ENCODE measurements at places on chromosomes 6 and 20. TPM values are rescaled to one million over a fixed set of nuclear protein-coding genes. Genes with fewer than 3 reads are reported as not detected.
A peak's percentile ranks its signal among the peaks of the same experiment; 100 is the strongest.

DNA sequence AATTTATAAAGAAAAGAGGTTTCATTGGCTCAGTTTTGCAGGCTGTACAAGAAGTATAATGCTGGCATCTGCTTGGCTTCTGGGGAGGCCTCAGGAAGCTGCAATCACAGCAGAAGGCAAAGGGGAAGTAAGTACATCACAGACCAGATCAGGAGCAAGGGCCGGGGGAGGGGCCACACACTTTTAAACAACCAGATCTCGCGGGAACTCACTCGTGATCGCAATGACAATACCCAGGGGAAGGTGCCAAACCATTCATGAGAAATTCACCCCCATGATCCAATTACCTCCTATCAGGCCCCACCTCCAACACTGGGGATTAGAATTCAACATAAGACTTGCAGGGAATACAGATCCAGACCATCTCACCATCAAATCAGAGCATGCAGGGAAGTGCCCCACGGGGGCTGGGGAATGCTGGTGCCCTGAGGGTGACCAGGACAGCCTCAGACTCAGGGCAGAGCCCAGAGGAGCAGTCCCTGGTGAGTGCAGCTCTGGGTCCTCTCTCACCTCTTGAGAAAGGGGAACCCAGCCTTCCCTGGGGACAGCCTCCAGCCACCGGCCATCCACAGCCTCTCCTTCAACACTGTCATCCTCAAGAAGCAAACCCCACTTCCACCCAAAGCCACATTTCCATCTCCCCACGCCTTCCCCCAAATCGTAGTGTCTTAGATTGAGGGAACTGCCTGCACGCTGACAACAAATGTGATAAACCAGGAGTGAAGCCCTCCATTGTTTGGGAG lies 80.7 kb downstream of the ANKRD60 start:
- DNase-seq, result no peak

PSORS1C2 gene
- total RNA-seq, result not detected

SRMS gene
- total RNA-seq, result not detected

- no peak for DNase-seq
Observed at GRCh38 chr6:112927641-112928320, 580.7 kb downstream of the RFPL4B start.

GRCh38 chr6:14212020-14212419 lies 94.4 kb downstream of the CD83 start:
- no peak for DNase-seq

DNA sequence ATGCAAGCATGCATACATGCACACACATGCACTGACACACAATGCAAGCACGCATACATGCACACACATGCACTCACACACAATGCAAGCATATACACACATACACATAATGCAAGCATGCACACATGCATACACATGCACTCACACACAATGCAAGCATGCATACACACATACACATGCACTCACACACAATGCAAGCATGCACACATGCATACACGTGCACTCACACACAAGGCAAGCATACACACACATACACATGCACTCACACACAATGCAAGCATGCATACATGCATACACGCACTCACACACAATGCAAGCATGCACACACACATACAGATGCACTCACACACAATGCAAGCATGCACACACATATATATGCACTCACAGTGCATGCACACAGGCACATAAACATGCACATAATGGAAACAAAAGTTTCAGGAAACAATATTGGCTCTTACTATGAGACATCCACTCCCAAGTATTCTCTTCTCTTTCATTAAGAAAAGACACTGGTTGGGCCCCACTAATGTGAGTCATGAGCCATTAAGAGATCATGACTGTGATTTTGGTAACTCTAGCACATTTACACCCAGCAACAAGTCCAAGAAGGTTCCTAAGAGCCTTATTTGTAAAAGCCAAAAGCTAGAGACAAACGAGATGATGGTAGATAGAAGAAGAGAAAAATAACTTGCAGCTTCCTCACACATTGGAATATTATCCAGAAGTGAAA lies 22.2 kb downstream of the APCDD1L start:
- no peak for DNase-seq

- no peak for DNase-seq
Observed at GRCh38 chr20:46342010-46342378, 33.7 kb upstream of the CDH22 start.

DNA sequence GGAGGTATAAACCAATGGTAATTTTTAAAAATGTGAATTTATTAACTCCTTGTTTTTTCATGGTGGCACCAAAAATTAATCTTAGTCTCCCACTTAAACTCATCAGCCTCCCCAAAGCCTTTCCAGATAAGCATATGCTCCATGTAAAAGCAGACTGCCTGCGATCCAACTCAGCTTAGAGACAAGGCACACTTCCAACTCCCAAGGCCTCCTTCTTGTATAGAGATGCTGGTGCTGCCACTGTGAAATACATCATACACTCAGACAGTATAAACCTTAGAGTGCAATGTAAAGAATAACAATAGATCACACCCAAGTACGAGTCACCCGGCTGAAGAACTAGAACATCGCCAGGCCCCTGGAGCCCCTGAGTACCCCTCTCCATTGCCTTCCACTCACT lies 2.0 kb downstream of the ANKRD6 start:
- no peak for DNase-seq

DNA sequence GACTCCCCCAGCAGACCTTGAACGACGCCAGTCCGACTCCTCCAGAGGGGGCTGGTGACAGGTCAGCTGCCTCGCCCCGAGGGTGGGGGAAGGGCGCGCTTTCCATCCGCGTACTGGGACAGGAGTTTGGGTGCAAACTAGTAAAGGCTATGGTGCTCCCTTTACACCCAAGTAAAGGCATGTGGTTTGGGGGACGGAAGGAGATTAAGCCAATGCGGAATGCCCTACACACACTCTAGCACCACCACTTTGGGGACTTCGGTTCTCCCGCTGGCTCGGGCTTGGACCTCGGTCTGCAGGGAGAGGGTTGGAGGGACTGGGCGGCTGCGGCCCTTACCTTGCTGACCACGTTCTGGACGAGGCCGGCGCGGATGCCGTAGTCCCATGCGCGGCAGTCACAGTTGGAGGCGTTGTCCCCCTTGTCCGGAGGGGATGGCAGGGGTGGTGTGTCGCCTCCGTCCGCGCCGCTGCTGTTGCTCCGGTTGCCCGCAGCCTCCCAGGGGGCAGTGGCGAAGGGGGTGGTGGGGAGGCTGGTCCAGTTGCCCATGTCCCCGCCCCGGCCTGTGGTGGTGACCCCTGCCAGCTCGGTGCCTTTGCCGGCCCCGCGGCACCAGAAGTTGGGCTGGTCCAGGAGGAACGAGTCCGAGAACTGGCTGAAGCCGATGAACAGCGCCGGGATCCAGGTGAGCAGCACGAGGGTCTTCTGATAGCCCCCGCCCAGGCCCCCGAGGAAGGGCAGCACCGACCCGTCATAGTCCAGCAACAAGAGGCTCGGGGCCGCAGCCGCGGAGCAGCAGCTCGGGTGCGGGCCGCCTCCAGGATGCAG lies 1.1 kb downstream of the SLC22A23 start:
- DNase-seq, result no peak

GRCh38 chr6:125262016-125263013 lies 39.5 kb downstream of the HDDC2 start:
- peak; percentile 75 for DNase-seq

DNA sequence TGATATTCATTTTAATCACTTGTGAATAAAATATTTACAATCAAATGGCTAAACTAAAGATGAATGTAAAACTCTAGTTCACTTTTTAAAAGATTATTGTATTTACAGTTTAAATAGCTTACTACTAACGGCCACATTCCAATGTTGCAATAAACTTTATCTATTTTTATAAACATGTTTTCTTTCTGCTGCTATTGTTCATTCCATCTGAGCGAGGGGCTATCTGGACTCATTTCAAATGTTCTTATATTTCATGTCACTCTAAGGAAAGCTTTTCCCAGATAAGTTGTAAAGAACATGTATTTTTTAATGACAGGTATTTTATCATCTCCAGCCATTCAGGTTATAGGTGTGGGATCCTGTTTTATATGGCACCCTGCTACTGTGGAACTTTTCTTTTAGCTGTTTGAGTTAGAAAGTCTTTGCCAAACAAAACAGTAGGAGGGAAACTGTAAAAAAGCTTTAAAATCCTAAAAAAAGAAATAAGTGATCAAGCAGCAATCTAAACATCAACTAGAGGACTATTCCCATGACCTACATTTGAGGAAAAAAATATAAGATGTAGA lies 42.5 kb downstream of the HMGCLL1 start:
- DNase-seq, result no peak

GRCh38 chr6:114058435-114058834 lies 87.5 kb upstream of the HDAC2 start:
- DNase-seq, result no peak

NMBR gene
- total RNA-seq, result not detected

GRCh38 chr6:12431023-12431422 lies 140.9 kb downstream of the EDN1 start:
- no peak for DNase-seq

TGIF2 gene
- 13.8 TPM for total RNA-seq

- DNase-seq, result no peak
Observed at GRCh38 chr20:25699914-25700313, 3.3 kb upstream of the ZNF337 start.

DNA sequence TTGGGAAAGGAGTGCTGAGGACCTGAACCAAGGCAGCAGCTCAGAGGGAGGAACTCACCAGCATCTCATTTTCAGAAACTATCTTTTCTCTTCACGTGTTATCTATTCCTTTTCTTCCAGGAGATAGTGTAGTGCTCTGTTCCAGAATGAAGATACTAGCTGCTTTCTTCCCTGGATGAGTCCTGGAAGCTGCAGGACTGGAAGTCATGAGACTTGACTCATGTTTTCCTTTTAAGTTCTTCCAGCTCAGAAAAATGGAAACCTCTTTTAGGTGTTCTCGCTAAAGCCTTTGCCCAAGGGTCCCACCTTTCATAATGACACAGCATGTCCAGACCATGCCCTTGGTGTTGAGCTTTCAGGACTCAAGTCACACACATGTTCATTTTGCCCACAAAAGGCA lies 106.7 kb downstream of the UNC5CL start:
- no peak for DNase-seq

DNA sequence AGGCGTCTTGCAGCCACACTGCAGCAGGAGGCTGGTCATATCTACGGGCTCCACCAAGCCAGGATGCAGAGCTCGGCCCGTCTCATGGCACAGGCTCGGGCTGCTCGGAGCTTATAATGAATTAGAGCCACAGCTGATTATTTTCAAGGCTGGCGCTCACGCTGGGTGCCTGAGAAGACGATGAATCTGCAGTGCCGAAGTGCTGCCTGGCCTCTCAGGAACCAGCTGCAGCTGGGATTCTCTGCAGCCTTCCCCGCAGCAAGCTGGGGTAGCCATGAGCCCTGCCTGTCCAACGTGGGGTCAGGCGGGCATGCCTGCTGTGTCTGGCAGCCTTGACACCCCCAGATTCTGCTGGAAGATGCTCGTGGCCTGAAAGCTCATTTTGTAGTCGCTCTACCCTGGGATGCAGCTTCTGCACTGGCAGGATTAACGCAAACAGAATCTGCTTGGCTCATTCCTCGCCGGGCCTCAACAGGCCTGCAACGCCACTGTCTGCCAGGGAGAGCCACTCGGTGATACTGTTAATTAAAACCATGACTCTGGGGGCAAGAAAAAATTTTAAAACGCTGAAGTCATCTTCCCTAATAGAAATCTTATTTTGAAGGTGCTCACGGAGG lies 104.3 kb downstream of the CDH26 start:
- DNase-seq, result no peak

- DNase-seq, result no peak
Observed at GRCh38 chr6:72367439-72367838, 254.4 kb upstream of the KCNQ5 start.

DNA sequence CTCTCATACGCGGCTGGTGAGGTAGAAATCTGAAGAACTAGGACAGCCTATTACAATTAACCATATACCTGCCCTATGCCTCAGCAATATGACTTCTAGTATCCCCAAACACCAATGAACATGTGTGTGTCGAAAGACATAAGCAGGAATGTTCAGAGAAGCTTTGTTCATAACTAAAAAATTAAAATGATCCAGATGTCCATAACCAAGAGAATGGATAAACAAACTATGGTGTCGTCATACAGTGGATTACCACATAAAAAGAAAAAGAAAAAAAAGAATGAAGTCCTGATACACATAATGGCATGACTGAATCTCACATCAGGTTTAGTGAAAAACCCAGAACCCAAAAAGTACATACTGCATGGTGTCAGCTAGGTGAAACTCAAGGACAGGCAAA lies 73.9 kb downstream of the MDN1 start:
- DNase-seq, result no peak

LAMA4 gene
- 1.8 TPM for total RNA-seq

DNA sequence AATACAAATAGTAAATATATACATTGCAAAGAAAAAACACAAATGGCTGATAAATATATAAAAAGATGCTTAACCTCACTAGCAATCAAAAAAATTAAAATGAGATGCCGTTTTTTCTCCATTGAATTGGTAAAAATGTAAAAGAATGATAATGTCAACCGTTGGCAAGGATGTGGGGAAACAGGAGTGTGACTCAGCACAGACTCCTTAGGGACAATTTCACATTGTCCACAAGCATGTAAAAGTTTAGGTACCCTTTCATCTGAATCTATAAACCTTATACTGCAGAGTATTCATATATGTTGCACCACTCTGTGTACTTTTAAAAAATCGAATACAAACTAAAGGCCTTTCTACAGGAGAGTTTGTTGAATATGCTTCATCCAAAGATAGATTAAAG lies 143.1 kb upstream of the RREB1 start:
- DNase-seq, result no peak

MOXD1 gene
- 37.3 TPM for total RNA-seq

SNAP25 gene
- 3.9 TPM for total RNA-seq

- no peak for DNase-seq
Observed at GRCh38 chr20:40238511-40238910, 450.5 kb downstream of the MAFB start.

GRCh38 chr6:90202156-90202555 lies 94.5 kb downstream of the BACH2 start:
- DNase-seq, result no peak

GRCh38 chr6:156587751-156588301 lies 189.4 kb upstream of the ARID1B start:
- no peak for DNase-seq

OR2J1 gene
- not detected for total RNA-seq

PTCHD4 gene
- 1.4 TPM for total RNA-seq

ZNF334 gene
- 0.11 TPM for total RNA-seq

CNR1 gene
- total RNA-seq, result 0.24 TPM

DEFB132 gene
- not detected for total RNA-seq

GRCh38 chr6:14082771-14083170 lies 34.8 kb upstream of the CD83 start:
- no peak for DNase-seq

GRCh38 chr6:36378243-36378920 lies 9.1 kb downstream of the ETV7 start:
- DNase-seq, result no peak

DNA sequence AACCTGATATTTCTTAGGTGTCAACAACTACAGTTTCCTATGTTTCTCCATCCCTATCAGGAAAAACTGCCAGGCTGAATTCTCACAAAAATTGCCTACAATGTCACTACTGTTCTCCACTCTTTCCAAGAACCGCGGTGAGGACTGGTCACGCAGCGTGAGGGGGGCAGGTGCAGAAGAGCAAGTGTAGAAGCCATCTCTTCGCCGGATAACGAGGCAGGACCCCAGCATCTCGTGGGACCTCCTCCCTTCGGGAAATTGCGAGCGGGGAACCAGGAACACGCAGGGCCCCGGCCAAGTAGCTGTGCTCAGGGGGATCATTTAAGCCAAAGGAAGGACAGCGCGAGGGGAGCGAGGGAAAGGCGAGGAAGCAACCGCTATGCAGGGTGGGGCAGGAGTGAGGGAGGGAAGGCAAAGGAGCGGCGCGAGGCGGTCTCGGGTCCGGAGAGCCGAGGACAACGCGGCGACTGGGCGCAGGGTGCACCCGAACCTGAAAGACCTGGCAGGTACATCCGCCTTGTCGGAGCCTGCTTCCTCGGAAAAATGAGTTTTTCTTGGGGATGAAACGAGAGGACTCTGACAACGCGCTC lies 559 bp downstream of the APMAP start:
- no peak for DNase-seq
